Stimulated activated CD8-positive, alpha-beta memory T cell treated with anti-CD3 and anti-CD28 coated beads, Interleukin-7, amount 100 ng/mL, for 48 hours (primary cell): ENCODE measurements at places on chromosomes 4 and X.
A peak's percentile ranks its signal among the peaks of the same experiment; 100 is the strongest.

DNA sequence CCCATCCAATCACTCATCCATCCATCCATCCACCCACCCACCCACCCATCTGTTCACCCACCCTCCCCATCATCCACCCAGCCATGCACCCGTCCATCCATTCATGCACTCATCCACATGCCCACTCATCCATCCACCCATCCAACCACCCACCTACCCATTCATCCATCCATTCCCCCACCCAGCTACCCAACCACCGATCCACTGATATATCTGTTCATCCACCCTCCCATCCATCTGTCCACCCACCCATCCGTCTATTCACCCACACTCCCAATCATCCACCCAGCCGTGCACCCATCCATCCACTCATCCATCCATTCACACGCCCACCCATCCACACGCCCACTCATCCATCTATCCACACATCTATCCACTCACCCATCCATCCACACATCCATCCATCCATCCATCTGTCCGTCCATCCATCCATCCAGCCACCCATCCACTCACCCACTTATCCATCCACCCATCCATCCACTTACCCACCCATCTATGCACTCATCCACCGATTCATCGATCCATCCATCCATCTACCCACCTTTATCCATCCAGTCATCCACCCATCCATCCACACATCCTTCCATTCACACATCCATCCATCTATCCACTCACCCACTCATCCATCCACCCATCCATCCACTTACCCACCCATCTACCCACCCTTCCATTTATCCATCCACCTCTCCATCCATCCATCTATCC lies 28.4 kb downstream of the ASMTL start:
- DNase-seq, result no peak

DNA sequence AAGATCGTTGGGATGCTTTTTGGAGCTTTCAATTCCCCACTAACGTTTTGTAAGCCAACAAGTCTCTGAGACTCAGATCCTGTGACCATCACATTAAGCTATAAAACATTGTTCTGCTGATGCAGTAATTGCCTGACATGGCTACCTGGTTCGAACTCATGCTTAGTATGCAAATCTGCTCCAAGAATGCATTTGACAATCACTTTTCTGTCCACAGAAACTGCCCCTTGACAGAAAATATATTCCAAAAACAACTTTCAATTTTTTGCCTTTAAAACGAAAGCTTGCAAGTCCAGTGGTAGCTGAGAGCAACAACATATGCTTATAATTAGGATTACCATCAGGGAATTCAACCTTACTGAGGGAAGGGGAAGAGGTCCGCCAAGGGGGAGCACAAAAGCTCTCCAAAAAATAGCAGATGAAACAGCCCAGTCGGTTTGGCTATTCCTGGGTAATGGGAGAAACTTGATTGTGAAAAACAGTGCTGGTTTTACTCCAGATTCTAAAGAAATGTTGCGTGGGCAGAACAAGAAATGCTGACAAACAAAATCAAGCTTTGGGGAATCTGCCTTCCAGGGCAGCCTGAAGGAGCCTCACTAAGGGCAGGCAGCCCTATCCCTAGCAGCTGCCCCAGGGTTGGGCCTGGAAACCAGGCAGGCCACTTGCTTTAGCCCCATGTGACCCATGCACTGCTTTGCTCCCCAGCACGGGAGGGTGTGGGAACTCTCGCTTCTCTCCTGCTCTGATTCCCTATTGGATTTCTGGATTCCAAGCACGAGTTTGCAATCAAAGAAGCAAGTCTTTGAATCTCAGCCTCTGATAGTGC lies 160.7 kb upstream of the LDB2 start:
- no peak for DNase-seq

- no peak for DNase-seq
Measured at GRCh38 chr4:56976837-56977320, 527 bp downstream of the NOA1 start.

GRCh38 chr4:169307576-169307975 lies 36.8 kb upstream of the SH3RF1 start:
- no peak for DNase-seq

DNA sequence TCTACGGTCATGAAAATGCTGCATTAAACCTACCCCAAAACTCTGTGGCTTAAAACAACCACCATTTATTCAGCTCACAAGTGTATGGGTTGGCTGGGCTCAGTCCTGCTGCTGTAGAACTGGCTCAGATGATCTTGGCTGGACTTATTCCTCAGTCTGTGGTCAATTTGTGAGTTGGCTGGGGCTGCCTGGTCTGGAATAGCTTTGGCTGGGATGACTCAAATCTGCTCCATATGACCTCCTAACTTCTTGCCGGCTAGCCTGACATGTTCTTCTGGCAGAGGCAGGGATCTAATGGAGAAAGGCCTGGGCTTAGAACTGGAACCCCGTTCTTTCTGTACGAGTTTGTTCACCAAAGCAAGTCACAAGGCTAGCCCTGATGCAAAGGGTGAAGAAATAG lies 71.7 kb downstream of the CFAP299 start:
- no peak for DNase-seq

DNA sequence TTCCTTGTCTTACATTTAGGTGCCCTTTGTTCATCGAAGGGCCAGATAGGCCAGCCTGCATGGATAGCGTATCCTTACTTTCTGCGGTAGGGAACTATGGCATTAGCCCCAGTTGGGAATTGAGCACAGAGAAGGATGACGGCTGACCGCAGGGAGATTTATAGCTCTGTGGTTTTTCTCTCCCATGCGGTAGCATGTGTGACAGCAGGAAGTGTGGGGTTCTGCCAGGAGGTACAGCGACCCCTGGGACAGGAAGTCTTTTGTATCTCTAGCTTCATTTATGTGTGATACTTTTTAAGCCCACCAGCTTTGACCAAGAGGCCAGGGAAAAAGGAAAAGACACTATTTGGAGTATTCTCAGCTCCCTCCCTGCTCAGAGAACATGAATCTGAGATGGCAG lies 33.1 kb downstream of the GAB3 start:
- DNase-seq, result no peak

GRCh38 chr4:6538575-6538974 lies 36.4 kb upstream of the MAN2B2 start:
- DNase-seq, result no peak

DNA sequence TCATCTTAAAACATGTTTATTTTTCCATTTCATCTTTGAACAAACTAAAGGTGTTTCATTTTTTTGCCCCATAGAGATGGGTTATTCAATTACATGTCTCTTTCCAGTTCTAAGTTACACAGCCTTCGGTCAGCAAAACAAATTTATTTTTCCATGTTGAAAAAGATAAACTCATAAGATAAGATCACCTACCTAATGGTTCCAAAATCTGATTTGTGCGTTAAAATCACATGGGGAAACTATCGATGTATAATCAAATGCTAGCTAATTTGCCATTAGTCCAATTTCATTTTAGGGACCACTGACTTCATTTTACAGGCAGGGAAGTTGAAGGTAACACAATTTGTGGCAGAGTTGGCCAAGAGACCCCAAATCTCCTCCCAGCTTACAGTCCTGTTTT lies 67.2 kb upstream of the ACSL1 start:
- no peak for DNase-seq

DNA sequence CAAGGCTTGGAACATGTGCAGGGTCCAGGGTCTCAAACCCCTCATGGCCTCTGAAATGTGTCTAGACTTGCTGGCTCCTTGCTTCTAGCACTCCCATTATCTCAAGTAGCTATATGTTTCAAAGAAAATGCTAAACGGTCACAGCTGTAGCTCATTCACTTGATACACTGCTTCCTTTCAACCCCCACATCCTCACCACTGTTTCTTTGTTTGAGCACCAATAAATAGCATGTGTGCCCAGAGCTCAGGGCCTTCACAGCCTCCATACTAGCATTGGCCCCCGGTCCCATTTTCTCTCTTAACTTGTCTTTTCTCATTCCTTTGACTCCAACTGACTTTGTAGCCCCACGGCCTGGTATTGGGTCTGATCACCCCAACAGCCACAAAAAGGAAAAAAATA lies 801.8 kb downstream of the STIM2 start:
- DNase-seq, result no peak

GRCh38 chrX:45830343-45830742 lies 629.7 kb upstream of the DIPK2B start:
- no peak for DNase-seq

DNA sequence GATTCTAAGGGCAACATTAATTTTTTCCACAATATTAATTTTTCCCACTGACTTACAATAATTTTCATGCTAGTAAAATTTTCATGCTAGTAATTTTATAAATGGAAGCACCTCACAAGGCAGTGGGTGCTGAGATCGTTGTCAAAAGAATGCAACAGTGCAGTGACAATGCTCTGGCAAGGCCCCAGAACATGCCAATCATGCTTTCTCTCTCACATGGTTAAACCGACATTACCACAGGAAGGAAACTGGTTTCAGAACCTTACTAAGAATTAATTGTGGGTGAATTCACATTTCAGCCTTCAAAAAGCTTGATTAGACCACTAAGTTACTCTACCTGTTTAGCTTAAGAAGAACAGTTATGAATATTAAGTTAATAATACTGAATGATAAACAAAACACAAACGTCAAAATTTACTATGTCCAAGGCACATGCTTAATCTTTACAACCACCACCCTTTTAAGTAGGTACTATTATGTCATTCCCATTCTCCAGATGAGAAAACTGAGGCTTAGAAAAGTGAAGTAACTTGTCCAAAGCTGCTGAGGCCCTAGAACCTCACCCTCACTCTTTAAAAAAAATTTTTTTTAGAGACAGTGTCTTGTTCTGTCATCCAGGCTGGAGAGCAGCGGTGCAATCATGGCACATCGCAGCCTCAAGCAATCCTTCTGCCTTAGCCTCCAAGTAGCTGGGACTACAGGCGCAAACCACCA lies 10.0 kb upstream of the OPHN1 start:
- no peak for DNase-seq

- DNase-seq, result no peak
Measured at GRCh38 chrX:12563121-12563520, 228.1 kb upstream of the PRPS2 start.

DNA sequence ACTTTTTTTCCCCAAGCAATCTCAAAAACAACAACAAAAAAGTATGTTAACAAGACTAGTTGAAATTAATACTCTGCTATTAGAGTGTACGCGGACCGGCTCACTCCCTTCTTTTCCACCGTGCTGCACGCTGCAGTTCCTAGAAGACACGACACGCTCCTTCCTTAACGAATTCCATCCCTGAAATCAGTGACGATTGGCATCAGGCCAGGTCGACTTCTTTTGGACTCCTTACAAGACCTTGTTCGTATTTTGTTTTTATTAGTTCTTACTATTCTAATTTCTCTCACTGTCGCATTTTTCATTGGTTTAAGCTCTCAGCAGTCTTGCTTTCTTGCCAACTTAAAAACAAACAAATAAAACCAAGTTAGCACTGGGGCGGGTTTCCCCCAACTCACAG lies 175.8 kb upstream of the PITX2 start:
- no peak for DNase-seq

- DNase-seq, result no peak
Measured at GRCh38 chr4:86660401-86660800, 66.3 kb downstream of the PTPN13 start.

DNA sequence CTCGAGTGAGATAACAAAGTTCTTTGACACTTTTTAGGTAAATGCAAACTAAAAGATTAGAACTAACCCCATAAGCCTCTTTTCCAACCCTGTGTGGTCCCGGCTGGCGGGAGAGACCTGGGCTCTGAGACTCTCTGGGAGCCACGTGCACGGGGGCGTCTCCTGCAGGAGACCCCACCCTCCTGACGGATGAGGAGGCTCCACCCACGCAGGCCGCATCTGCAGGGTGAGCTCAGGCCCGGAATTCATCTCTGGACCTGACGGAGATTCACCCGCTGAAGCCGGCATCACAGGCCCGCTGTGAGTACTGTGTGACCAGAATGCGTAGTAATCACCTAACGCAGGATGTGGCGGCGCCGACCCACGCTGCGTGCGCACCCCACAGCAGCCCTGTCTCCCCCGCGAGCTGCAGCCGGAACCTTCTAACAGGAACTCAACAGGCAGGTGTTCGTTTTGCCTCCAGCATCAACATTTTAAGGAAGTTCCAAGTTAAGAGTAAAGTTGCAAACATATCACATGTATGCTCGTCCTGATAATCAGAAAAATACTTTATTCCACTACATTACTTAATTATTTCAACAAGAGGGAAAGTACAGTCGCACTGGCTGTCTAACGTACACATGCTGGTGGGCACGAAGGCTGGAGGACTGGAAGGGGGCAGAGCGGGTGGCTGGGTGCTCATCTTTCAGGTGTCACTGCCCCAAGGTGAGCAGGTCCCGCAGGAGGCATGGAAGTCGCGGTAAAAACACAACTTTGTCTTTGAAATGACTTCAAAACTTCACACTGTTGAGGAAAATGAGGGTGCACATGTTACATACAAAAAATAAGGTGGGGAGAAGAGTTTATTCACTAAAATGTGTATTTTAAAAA lies 44.5 kb downstream of the FGFRL1 start:
- DNase-seq, result peak; percentile 72

DNA sequence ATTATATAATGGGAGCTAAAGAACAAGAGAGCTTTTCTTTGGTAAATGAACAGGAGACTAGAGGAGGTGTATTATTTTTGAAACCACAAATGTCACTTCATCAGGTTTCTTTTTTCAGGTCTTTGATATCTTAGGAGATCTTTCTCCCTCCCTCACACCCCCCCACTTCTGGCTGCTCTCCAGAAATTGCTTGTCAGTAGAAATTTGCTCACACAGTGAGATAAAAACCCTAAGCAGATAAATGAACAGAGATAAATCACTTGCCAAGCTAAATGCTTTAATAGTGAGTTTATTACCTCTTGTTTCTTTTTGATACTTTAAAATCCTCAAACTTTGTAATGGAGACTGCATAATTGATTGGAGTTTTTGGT lies 421.2 kb upstream of the TENM3 start:
- no peak for DNase-seq

DNA sequence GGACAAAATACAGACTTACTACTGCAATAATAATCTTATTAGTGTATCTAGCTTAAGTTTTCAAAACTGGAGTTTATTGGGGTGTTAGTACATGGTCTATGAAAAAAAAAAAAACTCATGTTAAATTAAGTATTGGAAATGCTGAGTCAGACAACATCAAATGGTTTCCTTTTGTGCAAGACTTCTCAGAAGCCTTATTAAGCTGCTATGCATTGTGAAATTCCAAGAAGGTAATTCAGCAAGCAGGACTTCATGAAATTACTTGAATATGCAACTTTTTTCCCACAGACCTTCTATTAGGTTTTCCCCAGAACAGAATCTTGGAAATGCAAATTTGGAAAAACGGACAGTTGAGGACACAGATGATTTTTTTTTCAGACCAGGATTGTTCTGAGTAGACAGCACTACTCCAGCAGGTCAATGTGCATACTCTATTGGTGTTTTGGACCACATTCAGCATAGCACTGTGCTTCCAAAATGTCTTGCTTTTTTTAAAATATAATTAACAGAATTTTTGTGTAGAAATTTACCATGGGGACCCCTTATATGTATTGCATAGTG lies 568.8 kb upstream of the TENM3 start:
- DNase-seq, result no peak

GRCh38 chrX:12076046-12076445 lies 62.2 kb upstream of the FRMPD4 start:
- DNase-seq, result no peak

GRCh38 chr4:61671599-61671998 lies 471.5 kb downstream of the ADGRL3 start:
- no peak for DNase-seq
